ENCODE measurements at places on chromosomes 6 and 20. TPM values are rescaled to one million over a fixed set of nuclear protein-coding genes. Genes with fewer than 3 reads are reported as not detected.

The SNX21 gene
- total RNA-seq, result 35.2 TPM

The CDH26 gene
- 7.9 TPM for total RNA-seq

The TMEM170B gene
- 11.6 TPM for total RNA-seq

The DCDC2 gene
- 4.3 TPM for total RNA-seq

The ZNF343 gene
- 14.0 TPM for total RNA-seq

The OR2B6 gene
- total RNA-seq, result not detected

The SLPI gene
- total RNA-seq, result 2.4 TPM

The SAMD3 gene
- 9.1 TPM for total RNA-seq

The TM9SF4 gene
- 12.5 TPM for total RNA-seq

The TOX2 gene
- not detected for total RNA-seq

The ARFGEF3 gene
- 4.6 TPM for total RNA-seq

The OR2H1 gene
- 1.2 TPM for total RNA-seq
